ENCODE measurements at places on chromosomes 2 and 18. TPM values are rescaled to one million over a fixed set of nuclear protein-coding genes. Genes with fewer than 3 reads are reported as not detected.

Gene ITPRIPL1
- polyA plus RNA-seq, result 5.4 TPM

Gene KIAA1328
- 26.9 TPM for polyA plus RNA-seq

Gene SLC9A4
- polyA plus RNA-seq, result 0.03 TPM

Gene TUBA4B
- polyA plus RNA-seq, result 0.34 TPM

Gene HNMT
- 114 TPM for polyA plus RNA-seq

Gene PRKAG3
- not detected for polyA plus RNA-seq

Data from right lung (tissue), 10 donors.